ENCODE measurements at places on chromosomes 1 and 21.

DNA sequence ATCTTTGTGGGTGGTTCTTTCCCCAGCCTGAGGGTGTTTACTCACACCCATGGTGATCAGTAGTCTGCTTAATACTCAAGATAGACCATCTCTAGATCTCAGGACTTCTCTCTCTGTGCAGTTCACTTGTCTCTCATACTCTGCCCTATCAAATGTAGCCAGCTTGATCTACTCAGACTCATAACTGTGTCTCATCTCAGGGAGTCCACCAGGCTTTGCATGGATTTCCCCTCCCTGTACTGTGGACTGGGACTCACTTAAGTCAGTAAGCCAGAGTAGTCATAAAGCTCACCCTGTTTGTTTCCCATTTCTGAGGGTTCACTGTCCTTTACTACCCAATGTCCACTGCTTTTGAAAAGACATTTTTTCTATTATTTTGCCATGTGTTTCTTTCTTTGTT, 41.8 kb downstream of the LYPLAL1 start:
- no peak for DNase-seq

GRCh38 chr1:235073331-235073967, 55.2 kb downstream of the TOMM20 start:
- no peak for DNase-seq

DNA sequence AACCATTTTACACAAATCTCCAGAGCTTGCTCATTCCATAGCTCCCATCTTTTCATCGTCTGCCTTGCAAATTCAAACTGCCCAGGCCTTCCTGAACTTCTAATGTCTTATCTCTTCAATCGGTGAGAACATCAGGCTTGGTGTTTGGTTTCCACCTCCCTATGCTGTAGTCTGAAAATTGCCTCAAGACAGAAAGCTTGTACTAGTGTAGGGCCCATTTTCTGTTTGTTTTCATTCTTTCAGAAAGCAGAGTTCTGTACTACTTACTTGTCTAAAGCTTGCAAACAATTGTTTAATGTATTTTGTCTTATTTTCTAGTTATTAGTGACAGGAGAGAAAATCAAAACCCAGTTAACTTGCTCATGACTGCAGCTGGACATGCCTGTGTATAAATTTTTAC, 16.8 kb downstream of the HOOK1 start:
- no peak for DNase-seq

GRCh38 chr1:43524804-43525203, 5.9 kb upstream of the PTPRF start:
- no peak for DNase-seq

- no peak for DNase-seq
Measured at GRCh38 chr1:1371746-1372711, 3.0 kb downstream of the AURKAIP1 start.

DNA sequence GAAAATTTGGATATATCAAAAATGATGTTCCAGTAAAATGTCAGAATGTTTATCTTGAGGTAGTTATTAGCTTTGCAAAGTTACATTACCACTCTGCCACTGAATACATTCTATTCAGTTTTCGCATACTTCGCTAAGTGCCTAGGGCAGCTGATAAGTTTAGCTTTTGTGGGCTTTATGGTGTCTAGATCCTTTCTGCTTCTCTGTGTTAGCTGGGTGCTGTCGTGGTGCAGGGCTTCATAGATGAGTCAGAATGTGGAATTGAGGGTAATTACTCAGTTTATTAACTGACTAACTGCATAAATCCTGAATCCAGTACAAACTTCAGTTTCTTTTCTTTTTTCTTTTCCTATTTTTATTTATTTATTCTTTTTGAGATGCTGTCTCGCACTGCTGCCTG, 21.5 kb downstream of the NCAM2 start:
- no peak for DNase-seq

- no peak for DNase-seq
Measured at GRCh38 chr1:58949551-58950220, 165.8 kb upstream of the JUN start.

GRCh38 chr1:158329733-158330132, 1.6 kb downstream of the CD1B start:
- DNase-seq, result no peak

GRCh38 chr1:100476735-100477290, 61.1 kb upstream of the GPR88 start:
- no peak for DNase-seq

DNA sequence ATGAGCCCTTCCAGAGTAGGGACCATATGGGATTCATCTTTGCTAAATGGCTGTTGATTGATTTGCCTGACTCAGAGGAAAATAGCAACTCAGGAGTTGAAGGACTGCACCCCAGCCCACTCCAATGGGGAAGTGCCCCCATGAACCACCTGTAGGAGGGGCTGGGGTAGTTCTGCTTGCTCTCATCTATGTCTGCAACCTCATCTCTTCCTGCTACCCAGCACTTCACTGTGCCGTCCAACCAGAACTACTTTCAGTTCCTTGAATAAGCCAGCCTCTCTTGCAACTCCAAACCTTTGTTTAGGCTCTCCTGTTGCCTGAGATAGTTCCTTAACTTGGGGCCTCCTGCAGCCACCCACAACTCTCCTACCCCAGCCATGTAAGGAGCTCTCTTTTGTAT, 26.6 kb downstream of the BEND5 start:
- DNase-seq, result no peak

GRCh38 chr1:164617377-164618201, 58.6 kb downstream of the PBX1 start:
- no peak for DNase-seq

- DNase-seq, result no peak
Measured at GRCh38 chr1:72371259-72372035, 89.1 kb upstream of the NEGR1 start.

GRCh38 chr1:201899683-201900429, 11.2 kb downstream of the SHISA4 start:
- DNase-seq, result no peak

DNA sequence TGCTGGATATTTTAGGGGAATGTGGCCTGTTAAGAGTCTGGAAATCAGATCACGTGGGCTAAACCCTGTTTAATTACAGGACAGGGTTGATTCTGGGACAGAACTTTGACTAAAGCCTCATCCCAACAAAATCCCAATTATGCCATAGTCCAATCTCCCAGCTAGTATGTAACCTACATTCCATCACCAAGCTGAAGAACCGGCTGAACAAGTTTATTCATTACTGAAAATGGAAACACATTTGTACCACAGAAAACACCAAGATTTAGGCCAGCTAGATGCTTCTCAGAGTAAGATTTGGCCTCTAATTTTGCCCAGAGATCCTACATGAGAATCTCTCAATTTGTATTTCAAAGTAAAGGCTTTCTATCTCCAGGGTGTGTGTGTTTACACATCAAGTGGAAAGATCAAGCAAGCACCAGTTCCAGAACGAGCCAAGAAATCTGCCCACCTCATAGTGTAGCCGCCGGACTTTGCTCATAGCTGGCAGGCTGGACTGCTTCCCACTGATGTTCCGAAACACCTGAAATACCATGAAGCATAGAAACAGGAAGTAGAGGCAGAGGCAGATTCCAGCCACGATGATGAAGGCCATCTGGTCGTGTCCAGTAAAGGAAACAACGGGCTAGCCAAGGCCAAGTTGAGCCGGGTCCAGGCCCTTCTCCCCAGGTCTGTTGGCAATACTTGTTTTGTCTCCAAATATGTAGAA, 86.8 kb downstream of the WLS start:
- no peak for DNase-seq

GRCh38 chr21:35699361-35699760, 361.0 kb downstream of the SETD4 start:
- DNase-seq, result no peak

DNA sequence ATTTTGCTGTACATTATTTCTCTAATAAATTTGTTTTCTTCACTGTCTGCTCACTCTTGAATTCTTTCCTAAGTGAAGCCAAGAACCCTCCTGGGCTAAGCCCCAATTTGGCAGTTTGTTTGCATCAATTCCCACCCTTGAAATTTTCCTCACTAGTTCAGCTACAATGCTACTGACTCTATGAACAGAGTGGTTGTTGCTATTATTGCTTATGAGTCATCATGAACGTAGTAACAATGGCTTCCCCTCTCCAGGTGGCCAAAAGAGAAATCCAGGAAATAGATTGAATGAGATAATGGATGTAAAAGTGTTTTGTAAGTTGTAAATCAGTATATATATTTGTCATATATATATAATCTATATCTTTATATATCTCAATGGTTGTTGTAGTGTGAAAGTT, 193.0 kb downstream of the URB2 start:
- no peak for DNase-seq

- no peak for DNase-seq
Measured at GRCh38 chr1:17452686-17453085, 13.2 kb upstream of the RCC2 start.

- DNase-seq, result no peak
Measured at GRCh38 chr1:209628618-209629299, 23.5 kb downstream of the LAMB3 start.

DNA sequence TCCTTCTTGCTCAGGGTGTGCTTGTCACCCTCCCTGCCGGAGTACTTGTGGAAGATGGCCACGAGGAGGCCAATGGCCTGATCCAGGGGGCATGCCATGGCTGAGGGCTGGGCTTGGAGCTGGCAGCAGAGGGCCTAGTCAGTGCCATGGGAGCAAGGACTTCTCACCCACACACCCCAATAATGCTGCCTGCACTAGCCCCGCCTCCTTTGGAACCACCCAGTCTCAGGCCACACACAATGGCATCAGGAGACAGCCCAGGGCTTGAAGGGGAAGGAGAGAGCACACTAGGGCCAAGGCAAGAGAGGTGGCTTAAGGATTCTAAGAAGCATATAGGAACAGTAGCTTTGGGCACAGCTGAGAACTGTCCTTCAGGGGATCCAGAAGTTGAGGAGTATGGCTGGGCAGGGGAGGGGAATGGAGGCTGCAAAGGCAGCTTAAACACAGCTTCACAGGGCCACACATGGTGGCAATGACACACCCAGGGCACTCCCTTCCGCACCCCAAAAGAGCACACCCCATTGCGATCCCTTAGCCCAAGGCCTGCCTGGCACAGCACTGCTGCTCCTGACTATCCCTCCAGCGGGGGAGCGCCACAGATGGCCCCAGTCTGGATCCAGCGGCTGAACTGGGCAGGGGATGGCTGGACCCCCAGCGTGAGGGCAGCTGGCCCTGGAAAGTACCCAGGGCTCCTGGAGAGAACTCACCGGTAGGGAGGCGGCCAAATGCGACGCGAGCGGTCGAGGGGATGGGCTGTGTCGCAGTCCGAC, at the start of gene S100A6:
TSS of gene S100A6 (minus strand) at position 750 of the 770 bp plus-strand sequence. CDS start at position 98, 652 bp downstream.
- peak; percentile 29 for DNase-seq

- no peak for DNase-seq
Measured at GRCh38 chr1:71054281-71054731, 6.7 kb upstream of the PTGER3 start.
